Esophagus mucosa (tissue), 1 donor: ENCODE measurements at places on chromosomes 7 and 10. TPM values are rescaled to one million over a fixed set of nuclear protein-coding genes. Genes with fewer than 3 reads are reported as not detected.

- no peak for ATAC-seq
Observed at GRCh38 chr10:133396035-133396624, 2.2 kb downstream of the MTG1 start.

GRCh38 chr7:55569797-55570196 is 2.5 kb downstream of the VOPP1 start:
- no peak for ATAC-seq

DNA sequence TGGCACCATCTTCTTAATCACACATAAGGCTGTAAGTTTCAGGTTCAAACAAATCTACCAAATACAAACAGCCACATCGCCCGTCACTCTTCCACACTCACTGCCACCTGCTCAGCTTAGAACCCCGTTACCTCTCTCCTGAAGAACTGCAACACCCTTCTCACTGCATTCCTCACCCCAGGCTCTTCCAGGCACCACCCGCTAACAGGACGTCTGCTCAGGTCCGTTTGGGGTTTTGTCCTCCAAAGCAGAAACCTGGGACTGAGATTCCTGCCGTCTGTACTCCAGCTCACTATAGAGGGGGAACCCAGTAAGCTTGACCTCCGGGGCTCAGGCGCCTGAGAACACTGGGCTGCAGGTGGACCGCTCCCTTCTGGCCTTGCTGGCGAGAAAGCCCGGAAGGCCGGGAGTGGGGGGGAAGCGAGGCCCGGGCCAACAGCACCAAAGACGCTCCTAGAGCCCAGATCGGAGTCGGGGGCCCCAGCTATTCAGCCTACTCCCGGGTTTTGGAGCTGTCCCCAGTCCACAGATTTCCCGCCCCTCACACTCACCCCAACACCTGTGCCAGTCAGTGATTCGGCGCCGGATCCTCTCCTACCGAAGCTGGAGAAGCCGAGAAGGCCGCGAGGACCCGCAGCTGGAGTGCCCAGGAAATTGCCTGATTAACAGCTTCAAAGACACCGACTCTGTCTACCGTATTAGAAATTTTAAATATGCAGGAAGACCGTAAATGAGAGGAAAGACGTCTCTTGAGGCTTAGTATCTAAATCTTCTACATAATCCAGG is at the start of gene AP3M1:
Gene AP3M1, minus strand, starts transcription at position 625 of the 786 bp plus-strand sequence. CDS start 12,449 bp downstream, outside the sequence.
- ATAC-seq, result peak; percentile 72

DNA sequence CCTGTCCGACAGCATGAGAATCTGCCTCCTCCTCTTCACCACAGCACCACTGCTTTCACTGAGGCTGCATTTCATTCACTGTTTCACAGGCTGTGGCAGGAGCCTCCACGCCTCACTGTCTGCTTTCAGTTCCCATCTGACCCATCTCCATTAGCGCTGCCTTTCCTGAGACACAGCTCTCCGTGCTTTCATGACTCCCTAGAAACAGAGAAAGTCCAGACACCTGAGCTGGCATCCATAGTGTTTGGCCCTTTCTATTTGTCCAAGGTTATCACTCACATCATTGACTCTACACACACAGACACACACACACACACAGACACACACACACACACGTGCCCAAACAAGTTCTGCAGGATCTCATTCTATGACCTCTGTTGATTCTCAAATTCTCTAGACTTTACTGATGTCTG is 5.2 kb downstream of the LGI1 start:
- peak; percentile 20 for ATAC-seq

DNA sequence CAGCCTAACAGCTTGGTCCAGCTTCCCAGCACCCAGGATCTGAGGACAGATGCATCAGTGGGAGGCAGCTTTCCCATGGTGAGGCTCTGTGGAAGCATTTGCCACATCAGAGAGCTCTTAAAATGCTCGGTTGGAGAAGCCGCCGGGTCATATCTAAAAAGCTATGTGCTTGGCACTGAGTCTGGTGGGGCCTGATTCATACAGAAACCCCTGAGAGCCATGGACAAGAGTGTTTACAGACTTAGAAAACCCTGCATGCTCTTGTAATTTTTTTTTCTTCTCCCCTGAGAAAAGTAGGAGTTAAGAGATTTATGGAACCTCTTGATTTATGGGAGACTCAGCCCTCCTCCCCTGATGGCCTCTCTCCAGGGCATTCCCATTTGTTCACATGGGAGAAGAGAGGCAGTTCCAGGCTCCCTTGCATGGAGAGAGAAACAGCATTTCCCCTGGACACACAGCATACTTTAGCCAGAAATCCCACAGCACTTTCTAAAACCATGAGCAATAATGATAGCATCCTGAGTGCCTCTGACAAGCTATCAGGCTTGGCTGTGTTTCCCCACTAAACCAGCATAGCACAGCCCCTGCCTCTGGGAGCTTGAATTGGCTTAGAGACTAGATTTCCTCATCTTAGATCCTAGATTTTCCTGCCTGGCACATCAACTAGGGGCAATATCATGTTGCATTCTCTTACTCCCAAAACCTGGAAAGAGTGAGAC is 322.1 kb upstream of the AUTS2 start:
- no peak for ATAC-seq

- no peak for ATAC-seq
Observed at GRCh38 chr7:150407588-150408392, 28.7 kb downstream of the ZNF775 start.

GRCh38 chr7:92336662-92337340 is 91.0 kb downstream of the ANKIB1 start:
- no peak for ATAC-seq

- no peak for ATAC-seq
Observed at GRCh38 chr10:34816085-34816496, 995 bp upstream of the PARD3 start.

DNA sequence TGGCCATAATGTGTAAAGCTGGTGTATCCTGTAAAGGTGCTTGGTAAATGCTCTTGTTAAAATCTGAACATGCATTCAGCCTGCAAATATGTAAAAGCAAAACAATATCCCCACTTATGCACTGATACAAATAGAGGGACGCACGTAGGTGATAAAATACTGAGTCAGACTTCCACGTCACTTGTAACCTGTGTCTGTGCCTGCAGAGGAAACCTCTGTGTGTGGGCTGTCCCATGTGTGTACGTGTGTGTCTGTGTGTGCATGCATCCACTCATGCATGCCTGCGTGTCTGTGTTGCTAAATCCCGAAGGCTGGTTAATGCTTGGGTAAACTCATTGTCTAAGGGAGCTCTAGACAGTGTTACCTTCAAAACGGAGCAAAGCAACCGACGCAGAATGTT is 68.9 kb downstream of the KLF6 start:
- peak; percentile 90 for ATAC-seq

DNA sequence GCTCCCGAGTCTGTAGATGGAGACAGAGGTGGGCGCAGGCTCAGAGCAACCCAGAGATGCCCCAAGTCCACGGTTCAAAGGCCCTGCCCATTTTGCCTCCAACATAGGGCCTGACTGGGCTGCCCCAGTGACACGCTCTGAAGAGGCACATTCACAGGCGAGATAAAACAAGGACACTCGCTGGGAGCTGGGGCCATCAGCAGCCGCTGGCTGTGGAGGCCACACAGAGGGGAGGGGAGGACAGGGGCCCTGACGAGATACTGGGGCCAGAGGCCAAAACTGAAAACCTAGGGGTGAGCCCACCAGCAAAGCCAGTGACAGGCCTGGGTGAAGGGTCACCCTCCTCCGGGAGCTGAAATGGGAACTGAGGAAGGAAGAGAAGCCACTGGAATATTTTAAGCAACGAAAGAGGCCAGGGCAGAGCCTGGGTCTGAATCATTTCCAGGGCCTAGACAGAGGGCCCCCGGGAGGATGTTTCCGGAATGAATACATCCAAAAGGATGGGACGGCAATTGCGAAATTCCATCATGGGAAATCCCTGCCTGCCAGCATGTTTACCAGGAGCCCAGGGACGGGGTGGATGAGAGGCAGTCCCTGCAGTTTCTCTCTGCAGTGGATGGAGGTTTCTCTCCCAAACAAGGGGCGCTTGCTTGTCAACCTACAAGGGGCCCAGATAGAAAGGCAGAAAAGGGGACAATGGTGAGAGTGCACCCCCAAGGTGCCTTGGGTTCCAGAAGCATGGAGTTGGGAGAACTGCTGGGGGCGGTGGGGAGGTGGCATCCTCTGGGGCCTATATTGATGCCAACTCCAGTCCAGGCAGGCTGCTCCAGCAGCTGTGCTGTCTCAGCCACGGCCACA is 29.0 kb upstream of the HSPA12A start:
- no peak for ATAC-seq

DNA sequence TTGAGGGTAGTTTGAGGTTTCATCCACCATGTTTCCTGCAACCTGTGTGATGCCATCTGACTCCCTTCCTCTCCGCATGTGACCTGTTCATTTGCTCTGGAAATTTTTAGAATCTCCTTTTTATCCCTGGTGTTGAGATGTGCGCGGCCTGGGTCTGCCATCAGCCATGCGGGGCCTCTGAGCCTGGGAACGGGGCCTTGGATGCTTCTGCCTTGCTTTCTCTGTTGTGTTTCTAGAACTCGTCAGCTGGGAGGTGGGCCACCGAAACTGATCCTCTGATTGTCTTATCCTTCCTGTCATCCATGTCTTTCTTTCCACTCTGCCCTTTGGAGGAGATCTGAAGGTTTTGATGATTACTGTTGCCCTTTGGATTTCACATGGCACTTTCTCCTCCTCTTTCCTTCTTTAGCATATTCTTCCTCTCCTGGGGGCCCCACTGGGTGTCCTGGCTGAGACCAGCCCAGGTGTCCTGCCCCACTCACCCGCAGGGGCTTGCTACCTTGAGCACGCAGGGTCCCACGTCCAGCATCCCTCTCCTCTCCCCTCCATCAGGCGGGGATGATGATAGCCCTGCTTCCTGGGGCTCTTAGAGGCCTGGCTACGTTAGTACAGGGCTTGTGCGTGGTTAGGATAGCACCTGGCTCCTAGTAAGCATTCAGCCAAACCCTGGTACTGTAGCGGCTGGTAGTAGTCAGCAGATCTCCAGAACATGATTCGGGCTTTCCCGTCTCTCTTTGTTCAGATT is 29.9 kb downstream of the PPP2R2D start:
- ATAC-seq, result no peak

DNA sequence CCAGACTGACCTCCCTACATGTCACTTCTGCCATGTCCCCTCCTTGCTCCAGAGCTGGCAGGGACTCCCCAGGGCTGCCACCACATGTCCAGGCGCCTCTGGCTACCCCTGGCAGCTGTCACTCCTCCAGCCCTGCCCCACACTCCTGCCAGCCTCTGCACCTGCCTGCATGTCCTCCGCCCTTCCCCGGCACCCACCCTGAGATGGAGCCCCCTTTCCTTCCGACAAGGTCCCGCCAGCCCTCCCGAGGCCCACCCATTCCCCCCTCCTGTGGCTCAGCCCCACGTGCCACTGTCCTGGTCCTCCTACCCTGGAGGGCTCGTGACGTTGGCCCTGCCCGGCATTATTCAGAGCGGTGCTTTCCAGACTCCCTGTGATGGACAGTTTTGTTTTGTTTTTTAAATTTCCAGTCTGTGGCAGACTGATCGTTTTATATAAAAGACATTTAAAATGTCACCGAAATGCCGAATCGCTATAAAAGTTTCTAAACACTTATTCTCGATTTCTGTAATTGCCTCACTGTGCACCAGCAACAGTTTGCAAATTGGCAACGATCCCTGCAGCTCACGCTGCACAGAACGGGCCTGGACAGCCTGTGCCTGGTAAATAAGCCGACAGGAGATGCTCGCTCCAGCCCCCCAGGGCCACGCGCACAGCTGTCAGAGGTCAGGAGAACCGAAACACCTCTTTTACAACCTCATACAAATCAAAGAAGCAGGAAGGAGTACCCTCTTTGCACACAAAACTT is 111.1 kb upstream of the SH2B2 start:
- no peak for ATAC-seq

DNA sequence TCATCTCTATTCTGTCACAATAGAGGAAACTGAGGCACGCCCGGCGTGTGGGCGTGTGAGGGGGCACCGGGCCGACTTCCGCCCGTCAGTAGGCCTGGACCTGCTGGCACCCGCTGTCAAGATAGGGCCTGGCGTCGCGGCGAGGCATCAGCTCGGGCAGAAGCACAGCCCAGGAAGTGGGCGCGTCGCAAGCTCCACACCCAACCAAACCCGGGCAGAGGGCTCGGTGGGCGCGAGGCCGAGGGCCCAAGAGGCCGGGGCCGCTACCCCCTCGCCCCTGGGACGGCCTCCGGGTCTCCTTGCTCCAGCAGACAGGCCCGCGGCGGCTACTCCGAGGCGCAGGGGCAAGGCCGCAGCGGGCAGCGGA is 91.2 kb downstream of the SPAG6 start:
- ATAC-seq, result peak; percentile 67

DNA sequence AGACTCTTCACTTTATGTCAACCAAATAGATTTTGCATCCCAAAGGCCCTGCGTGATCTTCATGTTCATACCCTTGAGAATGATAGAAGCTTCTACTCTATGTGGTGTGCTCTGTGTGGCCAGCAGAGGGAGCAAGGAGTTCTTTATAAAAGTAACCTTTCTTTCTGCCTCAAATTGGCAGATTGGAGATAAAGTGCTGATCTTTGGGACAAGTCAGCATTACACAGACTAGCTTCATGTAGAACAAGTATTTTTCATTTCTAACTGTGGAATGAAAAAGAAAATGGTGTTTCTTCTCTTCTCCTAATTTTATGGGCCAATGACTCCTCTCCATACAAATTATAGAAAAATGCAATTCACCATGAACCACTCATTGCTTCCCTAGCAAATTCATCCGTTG is 1214.1 kb downstream of the SORCS1 start:
- peak; percentile 36 for ATAC-seq

Gene FAM25A
- 29.4 TPM for total RNA-seq

Gene NPTX2
- total RNA-seq, result 1.4 TPM

Gene PIK3CG
- total RNA-seq, result 0.56 TPM

Gene NUTM2A
- total RNA-seq, result 0.40 TPM

Gene TMEM139
- total RNA-seq, result 0.44 TPM

Gene TRPV6
- total RNA-seq, result 0.68 TPM

Gene LHFPL3
- not detected for total RNA-seq

Gene PAX4
- not detected for total RNA-seq
